Activated naive CD4-positive, alpha-beta T cell (primary cell): ENCODE measurements at places on chromosomes 6 and 20.

DNA sequence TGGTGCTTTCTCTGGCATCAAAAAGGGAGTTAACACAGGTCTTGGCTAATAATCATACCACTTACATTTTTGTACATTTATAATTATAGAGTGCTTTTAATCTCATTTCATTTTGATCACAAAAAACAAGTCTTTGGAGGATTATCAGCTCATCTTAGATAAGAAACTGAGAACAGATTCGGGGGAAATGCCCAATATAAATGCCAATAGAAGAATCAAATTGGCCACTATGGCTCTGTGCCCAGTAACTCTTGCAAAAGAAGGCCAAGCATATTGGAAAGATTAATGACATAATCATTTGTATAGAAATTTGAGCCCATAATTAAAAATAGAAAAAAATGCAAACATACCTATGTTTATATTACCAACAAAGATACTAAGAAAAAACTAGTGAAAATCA is 42.5 kb downstream of the IPCEF1 start:
- DNase-seq, result no peak

DNA sequence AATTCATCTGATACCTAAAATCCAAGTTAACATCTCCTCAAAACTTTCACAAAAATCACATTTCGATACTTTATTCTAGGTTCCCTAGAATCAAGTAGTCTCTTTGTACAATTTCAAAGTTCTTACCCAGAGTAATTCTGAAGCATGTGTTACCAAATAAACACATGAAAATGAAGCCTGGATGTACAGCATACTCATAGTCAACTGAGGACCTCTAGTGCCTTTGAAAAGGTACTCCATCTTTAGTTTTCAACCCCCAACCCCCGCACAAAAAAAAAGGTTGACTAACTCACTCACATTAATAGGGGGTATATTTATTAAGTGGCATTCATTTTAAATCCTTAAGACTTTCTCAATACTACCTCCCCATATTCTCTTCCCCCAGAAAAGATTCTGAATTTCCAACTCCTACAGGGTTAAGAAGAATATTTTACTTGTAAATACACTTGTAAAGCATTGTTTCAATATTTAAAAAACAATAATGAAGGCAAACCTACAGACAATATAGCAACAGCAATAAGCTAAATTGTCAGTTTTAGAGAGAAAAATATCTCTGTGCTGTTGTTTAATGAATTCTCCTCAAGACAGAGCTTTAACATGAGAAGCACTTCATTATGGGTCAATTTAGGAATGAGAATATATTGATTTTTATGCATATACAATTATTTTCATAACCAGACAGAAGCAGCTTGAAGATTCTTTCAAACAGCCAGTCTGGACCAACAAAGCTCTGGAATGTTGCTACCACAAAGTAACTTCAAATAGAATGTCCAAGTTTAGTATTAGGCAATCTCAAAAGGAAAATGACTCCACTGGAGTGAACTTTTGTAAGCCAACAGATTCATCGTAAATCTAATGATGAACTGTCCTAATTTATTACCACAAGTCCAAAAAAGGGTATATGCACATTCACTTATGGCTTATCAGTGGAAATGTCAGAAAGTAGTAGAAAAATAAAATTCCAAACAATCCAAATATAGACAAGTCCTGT is 3.3 kb downstream of the PLN start:
- DNase-seq, result no peak

DNA sequence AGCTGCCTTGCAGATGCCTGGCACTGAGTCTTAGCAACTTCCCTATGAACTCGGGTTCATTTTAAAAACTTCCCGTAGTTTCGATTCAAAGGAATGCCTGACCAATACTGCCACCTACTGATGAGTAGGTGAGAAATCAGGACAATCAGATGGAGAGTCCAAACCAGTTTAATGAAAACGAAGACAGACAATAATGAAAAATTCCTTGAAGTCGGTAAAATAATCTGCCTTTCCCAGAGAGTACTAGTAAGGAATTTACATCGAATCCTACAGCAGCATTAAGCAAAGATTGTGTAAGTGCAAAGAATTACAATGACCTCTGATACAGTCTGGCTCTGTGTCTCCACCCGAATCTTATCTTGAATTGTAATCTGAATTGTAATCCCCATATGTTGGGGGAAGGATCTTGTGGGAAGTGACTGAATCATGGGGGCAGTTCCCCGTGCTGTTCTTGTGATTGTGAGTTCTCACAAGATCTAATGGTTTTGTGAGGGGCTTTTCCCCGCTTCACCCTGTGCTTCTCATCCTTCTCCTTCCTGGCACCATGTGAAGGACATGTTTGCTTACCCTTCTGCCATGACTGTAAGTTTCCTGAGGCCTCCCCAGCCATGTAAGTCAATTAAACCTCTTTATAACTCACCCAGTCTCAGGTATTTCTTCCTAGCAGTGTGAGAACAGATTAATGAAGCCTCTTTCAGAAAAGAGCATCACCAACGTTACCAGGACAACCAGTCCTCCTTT is 134.4 kb downstream of the ARHGAP18 start:
- DNase-seq, result no peak

GRCh38 chr6:168676552-168677322 is 235.8 kb downstream of the SMOC2 start:
- no peak for DNase-seq

- no peak for DNase-seq
These were observed 2.1 kb downstream of the SLC35B2 start for GRCh38 chr6:44255105-44255808.

GRCh38 chr20:8020314-8021079 is 936 bp upstream of the TMX4 start:
- DNase-seq, result no peak

DNA sequence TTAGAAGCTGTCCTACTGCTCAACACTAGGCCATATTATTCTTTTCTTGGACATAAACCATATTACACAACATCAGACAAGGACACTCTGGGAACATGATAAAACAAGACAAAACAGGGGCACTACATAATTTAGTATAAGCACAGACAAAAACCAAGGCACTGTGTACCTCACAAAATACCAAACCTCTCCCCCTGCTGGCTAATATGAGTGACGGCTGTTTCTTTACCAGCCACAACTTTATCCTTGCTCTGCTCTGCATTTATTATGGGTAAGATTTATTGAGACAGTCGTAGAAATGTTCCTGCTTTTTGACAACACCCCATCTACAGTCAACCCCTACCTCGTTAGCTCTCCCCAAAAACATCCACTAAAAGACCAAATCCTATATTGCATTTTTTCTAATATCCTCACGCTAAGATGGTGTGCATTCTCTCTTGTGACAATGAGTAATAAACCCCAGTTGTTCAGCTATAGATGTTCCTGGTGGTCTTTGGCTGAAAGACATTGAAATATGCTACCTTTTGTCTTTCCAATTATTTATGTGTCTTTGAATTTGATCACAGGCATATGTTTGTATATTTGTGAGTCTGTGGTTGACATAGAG is 23.8 kb upstream of the POLR1H start:
- DNase-seq, result no peak

GRCh38 chr20:3739054-3739925 is 6.8 kb downstream of the HSPA12B start:
- DNase-seq, result no peak

DNA sequence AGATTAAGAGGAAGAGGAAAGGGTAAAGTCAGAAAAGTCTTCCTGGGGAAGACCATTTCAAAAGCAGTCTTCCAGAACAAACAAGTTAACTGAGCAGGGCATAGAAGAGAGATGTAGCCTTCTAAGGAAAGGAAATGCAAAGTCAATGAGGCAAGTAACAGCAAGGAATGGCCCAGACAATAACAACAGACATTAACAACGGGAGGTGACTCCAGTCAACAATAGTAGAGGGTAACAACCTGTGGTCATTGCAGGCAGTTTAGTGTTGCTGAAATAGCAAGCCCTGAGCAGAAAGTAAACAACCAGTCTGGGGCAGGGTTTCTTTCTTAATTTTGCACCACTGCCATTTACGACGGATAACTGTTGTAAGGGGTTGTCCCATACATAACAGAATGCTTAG is 2.1 kb downstream of the MDN1 start:
- DNase-seq, result no peak

- no peak for DNase-seq
These were observed 71.5 kb downstream of the CRYBG1 start for GRCh38 chr6:106431972-106432371.

- DNase-seq, result peak; percentile 35
These were observed 54.3 kb downstream of the SYTL3 start for GRCh38 chr6:158703837-158704822.

- DNase-seq, result no peak
These were observed 72.1 kb upstream of the EPB41L1 start for GRCh38 chr20:36082315-36082915.

- no peak for DNase-seq
These were observed 57.9 kb downstream of the PRND start for GRCh38 chr20:4779616-4780015.

- no peak for DNase-seq
These were observed 68.1 kb upstream of the CEP85L start for GRCh38 chr6:118719351-118720124.

DNA sequence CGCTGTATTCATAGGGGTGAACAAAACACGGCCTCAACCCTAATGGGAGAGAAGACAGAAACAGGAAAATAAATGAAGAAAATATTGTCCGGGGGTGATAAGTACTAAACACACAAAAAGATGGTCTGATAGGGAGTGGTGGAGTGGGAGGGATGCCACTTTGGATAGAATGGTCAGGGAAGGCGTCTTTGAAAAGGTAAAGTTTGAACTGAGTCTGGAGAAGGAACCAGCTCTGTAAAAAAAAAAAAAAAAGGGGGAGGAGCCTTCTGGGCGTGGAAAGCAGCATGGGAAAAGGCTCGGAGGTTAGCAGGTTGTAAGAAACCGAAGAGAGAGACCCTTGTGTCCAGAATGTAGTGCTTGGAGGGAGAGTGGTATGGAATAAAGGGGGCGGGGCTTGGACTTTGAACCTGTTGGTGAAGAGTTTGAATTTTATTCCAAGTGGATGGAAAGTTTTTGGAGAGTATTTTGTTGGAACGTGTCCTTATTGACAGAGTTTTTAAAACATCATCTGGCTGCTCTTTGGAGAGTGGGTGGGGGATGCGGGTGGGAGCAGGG is 1.8 kb downstream of the CHMP4B start:
- DNase-seq, result no peak

DNA sequence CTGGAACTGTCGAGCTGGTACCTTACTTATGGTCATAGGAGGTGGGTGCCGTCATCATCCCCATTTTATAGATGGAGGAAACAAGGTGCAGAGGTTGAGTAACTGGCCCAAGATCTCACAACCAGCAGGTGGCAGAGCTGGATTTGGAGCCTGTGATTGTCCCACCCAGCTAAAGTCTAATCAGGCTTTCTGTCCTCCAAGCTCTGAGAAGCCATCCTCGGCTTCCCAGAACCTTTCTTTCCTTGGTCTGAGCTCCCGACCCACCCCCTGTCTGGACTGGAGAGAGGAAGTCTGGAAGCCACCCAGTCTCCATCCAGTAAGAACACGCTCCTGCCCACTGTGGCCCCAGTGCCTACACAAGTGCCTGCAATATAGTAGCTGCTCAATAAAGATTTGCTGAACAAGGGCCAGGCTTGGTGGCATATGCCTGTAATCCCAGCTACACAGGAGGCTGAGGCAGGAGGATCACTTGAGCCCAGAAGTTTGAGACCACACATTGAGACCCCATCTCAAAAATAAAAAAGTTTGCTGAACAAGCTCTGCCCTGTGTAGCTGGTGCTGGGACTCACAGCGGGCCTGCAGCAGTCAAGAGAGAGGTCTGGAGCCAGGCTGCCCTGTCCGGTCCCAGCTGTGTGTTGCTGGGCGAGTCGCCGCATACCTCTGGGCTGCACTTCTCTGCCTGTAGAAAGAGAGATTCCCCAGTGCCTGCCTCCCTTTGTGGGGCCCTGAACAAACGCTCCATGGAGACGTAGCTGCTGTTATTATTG is 32.5 kb upstream of the DLGAP4 start:
- no peak for DNase-seq

GRCh38 chr6:80446454-80447045 is 340.1 kb downstream of the BCKDHB start:
- no peak for DNase-seq

GRCh38 chr20:10708351-10709185 is 34.8 kb upstream of the JAG1 start:
- DNase-seq, result no peak

DNA sequence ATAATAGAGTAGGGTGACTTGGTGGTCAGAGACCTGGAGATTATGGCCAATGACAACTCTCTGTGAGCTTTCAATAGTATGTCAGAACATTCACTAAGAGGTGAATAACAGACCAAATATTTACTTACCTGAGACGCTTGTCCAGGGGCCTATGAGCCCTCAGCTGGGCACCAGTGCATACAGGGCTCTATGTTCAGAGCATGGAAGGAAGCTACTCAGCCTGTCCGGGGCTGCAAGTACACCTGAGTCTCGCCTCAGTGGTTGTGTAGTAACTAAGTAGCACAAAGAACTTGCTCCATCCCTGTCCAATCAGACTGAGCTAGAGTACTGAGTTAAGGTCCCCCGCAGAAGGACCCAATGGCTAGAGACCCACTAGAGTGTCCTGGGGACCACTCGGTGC is 11.6 kb upstream of the SCGN start:
- no peak for DNase-seq

DNA sequence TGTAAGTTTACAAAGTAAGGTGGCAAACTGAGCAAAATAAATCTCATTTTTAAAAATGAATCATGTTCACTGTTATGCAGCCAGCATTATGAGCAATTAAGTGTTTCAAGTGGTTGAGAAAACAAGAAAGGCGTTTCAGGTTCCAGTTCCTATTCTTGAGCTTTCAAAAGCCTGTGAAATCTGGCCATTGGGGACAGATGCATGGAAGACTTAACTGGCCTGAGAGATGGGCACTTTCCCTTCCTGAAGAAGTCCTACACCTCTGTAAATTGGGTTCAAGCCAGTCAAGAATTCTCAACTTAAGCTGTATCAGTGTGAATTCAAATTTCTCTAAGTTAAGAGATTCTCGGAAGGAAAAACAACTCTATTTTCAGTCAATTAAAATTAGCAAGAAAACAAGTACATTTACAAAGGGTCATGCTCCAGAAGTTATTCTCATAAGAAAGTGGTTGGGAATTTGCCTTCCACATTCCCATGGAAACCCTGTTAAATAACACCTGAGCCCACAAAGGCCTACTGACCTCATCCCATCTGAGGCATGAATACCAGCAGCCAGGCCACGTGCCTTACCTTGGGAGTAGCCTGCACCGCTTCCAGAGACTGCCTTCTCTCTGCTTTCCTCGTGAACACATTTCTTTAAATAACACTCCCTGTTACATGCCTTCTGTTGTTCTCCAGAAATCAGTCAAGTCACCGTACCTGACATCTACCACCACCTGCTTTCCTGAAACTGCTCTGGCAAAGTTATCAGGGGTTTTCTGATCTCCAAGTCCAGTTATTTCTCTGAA is 19.4 kb downstream of the MAP3K5 start:
- DNase-seq, result no peak
